ENCODE measurements at places on chromosomes 11 and 22. TPM values are rescaled to one million over a fixed set of nuclear protein-coding genes. Genes with fewer than 3 reads are reported as not detected.

Gene NRGN
- 11.1 TPM for total RNA-seq

Gene UVRAG
- 10.1 TPM for total RNA-seq

Gene OR4A16
- total RNA-seq, result not detected

Gene C11orf87
- 0.03 TPM for total RNA-seq

Gene TRIM48
- not detected for total RNA-seq

Gene DBX1
- not detected for total RNA-seq

Gene OR4X2
- total RNA-seq, result not detected
